ENCODE measurements at places on chromosomes 3 and 15. TPM values are rescaled to one million over a fixed set of nuclear protein-coding genes. Genes with fewer than 3 reads are reported as not detected.

DNA sequence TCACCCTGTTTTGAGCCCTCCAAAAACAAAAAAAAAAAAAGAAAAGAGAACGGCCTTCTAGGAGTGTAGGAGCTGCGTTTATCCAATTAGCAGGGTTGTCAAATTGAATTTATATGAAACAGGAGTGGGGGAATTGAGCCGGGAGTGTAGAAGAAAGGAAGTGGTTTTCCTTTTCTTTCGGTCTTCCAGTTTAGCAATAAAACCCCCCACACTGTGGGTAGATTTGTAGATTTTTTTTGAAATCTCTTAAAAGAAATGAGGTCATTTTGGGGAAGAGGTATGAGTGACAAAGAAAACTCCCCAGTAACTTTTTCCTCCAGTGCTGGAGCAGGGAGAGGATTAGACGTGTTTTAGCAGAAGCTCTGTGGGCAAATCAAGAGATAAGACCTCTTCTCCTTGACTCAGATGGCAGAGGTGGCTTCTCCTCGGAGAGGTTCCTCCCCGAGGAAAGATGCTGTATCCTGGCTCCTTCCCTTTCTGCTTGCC, 30.8 kb downstream of the BOC start:
- DNase-seq, result peak; percentile 43

DNA sequence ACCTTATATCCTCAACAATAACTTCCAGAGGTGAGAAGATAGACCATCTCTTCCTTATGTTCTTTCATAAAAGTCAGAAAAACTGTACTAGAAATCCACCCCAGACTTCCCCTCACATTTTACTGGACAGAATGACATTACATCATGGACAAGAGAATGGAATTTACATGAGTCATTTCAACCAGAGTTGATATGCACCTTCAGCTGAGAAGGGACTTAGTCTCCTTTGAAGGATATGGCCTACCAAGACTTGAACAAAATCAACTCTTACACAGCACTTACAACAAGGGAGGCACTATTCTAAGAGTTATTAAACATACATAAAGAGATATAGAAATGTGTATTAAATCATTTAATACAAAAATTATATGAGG, 380.0 kb upstream of the DPH6 start:
- DNase-seq, result peak; percentile 12

DNA sequence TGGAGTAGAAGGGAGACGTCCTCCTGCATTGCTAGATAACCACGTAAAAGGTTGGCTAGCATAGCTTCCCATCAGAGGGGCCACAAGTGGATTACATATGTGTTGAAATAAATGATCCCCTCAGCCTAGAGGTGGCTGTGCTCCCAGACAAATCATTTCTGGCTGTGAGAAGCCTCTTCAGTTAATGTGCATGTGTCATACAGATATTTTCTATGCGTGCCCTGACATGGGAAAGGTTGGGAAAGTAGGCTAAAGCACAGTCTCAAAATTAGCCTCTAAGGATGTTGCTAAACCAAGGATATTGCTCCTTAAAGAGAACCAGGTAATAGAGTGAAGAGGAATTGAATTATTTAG, 17.8 kb downstream of the USP3 start:
- DNase-seq, result no peak

DNA sequence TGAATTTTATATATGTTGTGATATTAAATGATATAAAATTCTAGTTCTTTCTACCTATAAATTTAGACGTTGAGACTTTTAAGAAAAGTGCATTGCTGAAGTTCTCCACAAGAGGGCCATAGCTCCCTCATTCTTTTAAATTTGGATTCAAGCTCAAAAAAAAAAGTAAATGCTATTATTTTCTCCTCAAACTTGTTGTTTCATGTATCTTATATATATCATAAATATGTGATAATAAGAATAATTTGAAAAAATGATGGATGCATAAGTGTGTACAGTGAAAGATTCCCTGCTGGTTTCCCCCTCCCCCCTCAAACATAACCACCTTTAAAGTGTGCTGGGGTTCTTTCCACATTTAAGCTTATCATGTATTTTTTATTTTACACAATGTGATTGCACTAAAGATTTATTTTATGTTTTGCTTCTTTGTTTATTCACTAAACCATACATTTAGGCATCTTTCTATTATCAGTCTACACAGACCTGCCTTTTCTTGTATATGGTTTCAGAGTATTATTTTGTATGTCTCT, 769.4 kb upstream of the GOLIM4 start:
- peak; percentile 21 for DNase-seq

The CHRM5 gene
- 0.06 TPM for total RNA-seq

The DCLK3 gene
- not detected for total RNA-seq

The LRRC2 gene
- 0.86 TPM for total RNA-seq

DNA sequence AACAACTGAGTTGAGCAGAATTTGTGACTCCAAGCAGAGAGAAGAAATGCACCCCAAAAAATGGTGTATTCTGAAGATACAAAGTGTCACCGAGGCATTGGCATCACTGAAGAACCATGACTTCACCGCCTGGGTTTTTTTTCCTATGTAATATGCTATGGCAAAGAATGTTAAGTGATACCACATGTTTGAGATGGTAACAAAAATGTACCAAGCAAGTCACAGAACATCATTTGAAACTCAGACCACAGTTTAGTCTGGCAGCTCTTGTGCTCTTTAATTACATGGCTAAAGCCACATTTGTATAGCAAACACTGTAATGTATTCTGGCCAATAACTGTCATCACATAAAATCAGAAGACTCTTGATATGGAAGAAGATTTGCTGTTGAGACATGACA, 323.5 kb downstream of the ULK4 start:
- DNase-seq, result no peak

DNA sequence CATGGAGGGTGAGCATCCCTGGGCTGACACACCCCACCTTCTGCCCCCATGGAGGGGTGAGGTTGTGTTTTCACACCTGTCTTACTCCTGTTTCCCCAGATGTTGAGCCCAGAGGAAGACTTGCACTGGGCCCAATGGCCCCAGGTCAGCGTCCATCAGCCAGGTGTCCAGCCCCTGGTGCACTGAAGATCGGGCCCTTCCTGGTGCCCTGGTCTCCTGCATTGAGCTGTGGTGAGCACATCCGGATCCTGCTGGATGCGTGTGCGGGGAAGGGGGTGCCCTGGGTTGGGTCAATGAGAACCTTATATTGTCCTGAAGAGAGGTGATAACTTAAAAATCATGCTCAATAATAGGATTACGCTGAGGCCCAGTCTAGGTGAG, 227.3 kb downstream of the SNRPN start:
- DNase-seq, result no peak

The UBA7 gene
- total RNA-seq, result 21.8 TPM

DNA sequence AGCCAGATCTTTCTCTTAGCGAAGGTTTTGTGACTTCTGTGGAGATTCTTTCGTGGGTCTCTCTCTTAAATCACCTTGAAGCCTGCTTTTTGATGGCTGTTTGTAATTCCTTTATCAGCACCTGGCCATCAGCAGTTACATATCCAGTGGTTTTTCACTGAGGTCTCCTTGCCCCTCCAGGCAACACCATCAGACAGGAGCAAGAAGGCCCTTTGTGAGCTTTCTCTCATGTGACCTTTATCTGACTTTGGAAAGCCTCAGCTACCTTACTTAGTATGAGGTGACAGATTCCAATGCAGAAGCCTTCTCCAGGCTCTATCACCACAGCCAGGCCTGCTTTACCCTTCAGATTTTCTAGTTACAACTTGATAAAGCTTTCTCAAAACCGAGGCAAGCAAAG, 30.0 kb upstream of the P3H2 start:
- no peak for DNase-seq

Measured in LHCN-M2 (cell line).